Activated CD8-positive, alpha-beta memory T cell treated with anti-CD3 and anti-CD28 coated beads, Interleukin-2, amount 10 ng/mL, durations not matched to agents 7 days and 5 days (primary cell): ENCODE measurements at places on chromosomes 12 and 14. TPM values are rescaled to one million over a fixed set of nuclear protein-coding genes. Genes with fewer than 3 reads are reported as not detected.

GRCh38 chr12:48123169-48123568 is 4.0 kb downstream of the PFKM start:
- DNase-seq: no peak
- H3K4me3 ChIP-seq: no peak overlapping the region
- peaks cover 1% of the 10 kb centered on the region for H3K27me3 ChIP-seq
- H3K4me1 ChIP-seq: peaks cover 24% of the 10 kb centered on the region

Gene REP15
- not detected for total RNA-seq

- no peak overlapping the region for H3K27ac ChIP-seq
- H3K4me1 ChIP-seq: no peaks in the 10 kb centered on the region
- no peaks in the 10 kb centered on the region for H3K27me3 ChIP-seq
- H3K36me3 ChIP-seq: no peaks in the 10 kb centered on the region
Observed at GRCh38 chr12:72792889-72793288, 520.7 kb downstream of the TRHDE start.

Gene AMHR2
- total RNA-seq: not detected

Gene CARMIL3
- total RNA-seq: 2.9 TPM

DNA sequence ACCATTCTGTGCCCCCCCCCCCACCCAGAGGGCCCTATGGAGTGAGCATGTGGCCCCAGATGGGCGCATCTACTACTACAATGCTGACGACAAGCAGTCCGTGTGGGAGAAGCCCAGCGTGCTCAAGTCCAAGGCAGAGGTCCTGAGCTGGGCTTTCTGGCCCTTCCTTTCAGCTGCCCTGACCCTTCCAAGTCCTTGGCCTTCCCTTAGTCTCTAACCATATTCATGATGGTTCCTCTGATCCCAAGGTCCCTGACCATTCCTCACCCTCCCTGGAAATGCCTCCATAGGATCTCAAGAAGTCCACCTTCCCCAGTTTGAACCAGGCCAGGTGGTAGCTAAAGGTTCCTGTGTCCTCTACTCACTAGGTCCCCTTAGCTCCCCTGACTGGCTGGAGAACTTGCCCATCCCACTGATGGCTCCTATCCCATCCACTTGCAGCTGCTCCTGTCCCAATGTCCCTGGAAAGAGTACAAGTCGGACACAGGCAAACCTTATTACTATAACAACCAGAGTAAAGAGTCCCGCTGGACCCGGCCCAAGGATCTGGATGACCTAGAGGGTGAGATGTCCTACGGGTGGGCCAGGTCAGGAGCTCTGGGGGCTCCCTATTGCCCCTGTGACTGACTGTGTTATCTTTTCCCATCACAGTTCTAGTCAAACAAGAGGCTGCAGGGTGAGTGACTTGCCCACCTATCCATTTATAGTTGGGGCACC is 9.8 kb downstream of the PRPF40B start:
- no peak overlapping the region for H3K27ac ChIP-seq
- peaks cover 3% of the 10 kb centered on the region for H3K27me3 ChIP-seq
- peaks cover 17% of the 10 kb centered on the region for H3K4me1 ChIP-seq
- no peak for DNase-seq
- H3K4me3 ChIP-seq: no peak overlapping the region
- no peaks in the 10 kb centered on the region for H3K36me3 ChIP-seq

GRCh38 chr12:11863478-11863906 is 207.2 kb upstream of the BCL2L14 start:
- H3K36me3 ChIP-seq: peaks cover 63% of the 10 kb centered on the region
- no peak for DNase-seq
- H3K4me3 ChIP-seq: no peak overlapping the region
- H3K4me1 ChIP-seq: peaks cover 4% of the 10 kb centered on the region
- no peaks in the 10 kb centered on the region for H3K27me3 ChIP-seq

DNA sequence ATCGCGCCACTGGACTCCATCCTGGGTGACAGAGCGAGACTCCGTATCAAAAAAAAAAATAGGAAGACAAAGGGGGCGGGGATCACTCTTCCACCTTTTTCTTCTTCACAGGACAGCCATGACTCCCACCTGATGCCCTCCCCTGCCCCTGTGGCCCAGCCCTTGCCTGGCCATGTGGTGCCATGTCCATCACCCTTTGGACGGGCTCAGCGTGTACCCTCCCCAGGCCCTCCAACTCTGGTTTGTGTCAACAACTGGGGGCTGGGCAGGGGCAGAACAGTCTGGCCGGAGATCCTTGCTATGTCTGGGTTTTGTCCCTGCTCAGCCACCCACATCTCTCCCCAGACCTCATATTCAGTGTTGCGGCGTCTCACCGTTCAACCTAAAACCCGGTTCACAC is 5.8 kb downstream of the TROAP start:
- H3K36me3 ChIP-seq: peaks cover 43% of the 10 kb centered on the region
- peaks cover 11% of the 10 kb centered on the region for H3K27me3 ChIP-seq
- no peak for DNase-seq
- H3K4me3 ChIP-seq: no peak overlapping the region

DNA sequence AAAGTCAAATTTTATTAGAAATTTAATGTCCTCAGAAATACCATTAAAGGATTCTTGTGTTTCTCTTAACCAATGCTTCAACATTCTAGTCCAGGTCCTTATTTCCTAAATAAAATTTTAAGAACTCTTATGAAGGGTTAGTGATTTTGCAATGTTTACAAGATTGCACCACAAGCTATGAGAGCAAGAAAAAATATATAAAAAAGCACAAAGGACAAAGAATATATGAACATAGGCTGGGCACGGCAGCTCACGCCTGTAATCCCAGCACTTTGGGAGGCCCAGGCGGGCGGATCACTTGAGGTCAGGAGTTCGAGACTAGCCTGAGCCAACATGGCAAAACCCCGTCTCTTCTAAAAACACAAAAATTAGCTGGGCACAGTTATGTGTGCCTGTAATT is 7.7 kb downstream of the RACGAP1 start:
- no peak for DNase-seq
- H3K27ac ChIP-seq: no peak overlapping the region
- H3K4me1 ChIP-seq: peaks cover 39% of the 10 kb centered on the region
- no peak overlapping the region for H3K4me3 ChIP-seq
- no peaks in the 10 kb centered on the region for H3K27me3 ChIP-seq
